ENCODE measurements at places on chromosomes 7 and 10.

GRCh38 chr10:17880601-17881000, 71.1 kb upstream of the SLC39A12 start:
- DNase-seq: no peak

DNA sequence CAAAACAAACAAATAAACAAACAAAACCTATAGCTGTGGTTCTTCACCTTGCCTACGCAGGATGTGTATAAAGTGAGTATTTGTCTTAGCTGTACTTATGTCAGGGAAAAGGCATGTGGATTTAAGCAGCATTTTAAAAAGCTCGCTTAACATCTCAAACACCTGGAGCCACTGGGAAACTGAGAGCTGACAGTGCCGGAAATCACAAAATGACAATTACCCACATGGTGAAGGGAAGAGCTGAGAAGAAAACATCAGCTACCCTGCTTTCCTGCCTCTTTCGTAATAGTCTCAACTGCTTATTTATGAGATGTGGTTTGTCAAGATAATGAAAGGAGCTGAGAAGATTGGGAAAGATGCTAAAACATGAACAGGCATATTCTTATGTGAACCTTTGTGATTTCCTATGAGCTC, 31.1 kb upstream of the MSMB start:
- no peak for DNase-seq

DNA sequence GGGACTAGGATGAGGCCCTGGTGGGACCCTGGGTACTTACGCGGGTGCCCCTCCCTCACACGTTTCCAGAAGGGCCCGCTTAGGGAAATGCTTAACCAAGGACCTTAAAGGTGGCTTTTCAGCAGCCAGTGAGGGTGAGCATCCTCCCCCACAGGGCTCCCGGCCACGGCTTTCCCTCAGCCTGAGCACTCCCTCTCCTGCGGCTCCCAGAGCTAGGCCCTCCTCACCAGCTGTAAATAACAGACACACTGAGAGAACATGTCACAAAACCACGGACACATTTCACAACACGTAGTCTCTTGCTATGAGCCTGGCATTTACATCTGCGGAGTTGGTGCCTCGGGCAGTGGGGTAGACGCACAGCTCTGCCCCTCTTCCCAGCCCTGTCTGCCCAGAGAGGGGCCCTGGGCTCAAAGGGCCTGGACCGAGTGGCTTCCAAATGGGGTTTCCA, 25.2 kb downstream of the GRID1 start:
- no peak for DNase-seq

DNA sequence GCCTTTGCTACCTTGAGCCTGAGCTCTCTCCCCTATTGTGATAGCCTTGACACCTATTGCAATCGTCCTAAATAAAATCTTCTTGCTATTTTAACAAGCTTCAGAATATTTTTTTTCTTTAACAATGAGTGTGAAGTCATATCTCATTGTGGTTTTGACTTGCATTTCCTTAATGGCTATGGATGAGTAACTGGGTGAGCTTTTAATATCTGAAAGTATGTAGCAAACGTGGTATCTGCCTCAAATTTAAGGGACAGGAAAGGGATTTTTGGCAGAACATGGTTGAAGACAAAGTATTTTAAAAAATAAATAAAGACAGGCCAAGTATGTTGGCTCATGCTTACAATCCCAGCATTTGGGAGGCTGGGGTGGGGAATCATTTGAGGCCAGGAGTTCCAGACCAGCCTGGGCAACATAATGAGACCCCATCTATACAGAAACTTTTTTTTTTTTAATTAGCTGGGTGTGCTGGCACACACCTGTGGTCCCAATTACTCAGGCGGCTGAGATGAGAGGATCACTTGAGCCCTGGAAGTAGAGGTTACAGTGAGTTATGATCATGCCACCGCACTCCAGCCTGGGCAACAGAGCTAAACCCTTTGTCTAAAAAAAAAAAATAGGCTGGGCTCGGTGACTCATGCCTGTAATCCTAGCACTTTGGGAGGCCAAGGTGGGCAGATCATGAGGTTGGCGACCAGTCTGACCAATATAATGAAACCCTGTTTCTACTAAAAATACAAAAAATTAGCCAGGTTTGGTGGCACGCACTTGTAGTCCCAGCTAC, 319.3 kb upstream of the NRP1 start:
- no peak for DNase-seq

All from left forelimb (tissue), 1 donor.